NCI-H2171 (cell line): ENCODE measurements at places on chromosomes 3 and 15.

DNA sequence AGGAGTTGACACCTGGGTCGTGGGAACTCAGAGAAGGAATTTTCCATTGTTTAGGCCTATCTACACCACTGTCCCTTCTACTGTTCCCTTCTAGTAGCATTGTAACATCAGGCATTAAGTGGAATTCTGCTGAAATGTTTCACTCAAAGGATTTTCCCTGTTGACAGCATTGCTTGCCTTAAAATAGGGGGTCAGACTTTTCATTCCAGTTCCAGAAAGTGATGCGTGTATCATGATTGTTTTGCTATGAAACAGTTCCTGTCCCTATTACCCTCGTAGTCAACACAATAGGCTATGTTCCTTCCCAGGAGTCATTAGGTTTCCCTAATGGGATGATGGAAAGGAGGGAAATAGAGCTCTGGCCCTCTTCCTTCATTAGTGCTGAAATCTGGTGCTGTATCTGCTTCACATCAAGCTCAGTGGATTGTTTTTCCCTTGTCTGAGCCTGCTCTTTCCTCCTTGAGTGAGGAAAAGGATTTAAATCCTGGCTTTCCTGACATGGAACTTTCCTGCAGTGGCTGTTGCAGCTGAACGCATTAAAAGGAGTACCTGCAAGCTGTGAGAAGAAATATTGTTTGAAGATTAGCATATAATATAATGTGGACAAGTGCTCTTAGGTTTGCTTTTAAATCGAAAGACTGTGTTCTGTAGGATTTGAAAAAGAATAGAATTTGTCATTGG is 195.9 kb downstream of the KLHL25 start:
- no peak for DNase-seq

- DNase-seq: no peak
Observed at GRCh38 chr3:61460636-61461035, 100.7 kb upstream of the PTPRG start.

GRCh38 chr3:151630938-151631441 is 102.7 kb upstream of the AADACL2 start:
- DNase-seq: no peak

GRCh38 chr15:69031013-69032001 is 16.8 kb downstream of the NOX5 start:
- DNase-seq: no peak

DNA sequence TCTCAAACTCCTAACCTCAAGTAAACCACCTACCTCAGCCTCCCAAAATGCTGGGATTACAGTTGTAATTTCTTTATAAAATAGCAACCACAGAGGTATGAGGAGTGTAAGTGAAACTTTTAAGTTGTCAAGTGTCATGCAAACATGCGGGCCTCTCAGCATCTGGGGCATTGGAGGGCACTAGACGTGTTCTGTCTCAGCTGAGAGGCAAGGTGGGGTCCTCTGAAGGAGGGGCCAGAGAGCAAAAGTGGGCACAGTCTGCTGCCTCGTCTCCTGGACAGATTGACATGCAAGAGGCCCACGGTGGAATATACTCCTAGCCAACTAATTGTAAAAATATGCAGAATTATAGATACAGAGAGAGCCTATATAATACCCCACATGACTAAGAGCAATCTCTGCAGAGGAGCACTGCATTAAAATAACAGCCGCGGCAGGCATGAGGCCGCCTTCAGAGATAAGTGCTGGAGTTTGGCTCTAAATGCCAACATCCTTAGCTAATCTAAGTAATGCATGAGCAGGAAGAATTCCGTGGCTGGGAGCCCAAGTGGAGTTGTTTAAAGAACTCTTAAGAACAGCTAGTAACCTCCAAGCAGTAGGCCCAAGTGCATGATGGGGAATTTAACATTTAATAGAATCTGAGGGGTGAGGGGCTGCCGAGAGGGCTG is 87.8 kb upstream of the RNU6-1 start:
- no peak for DNase-seq

GRCh38 chr3:134249296-134249841 is 1.3 kb downstream of the RYK start:
- no peak for DNase-seq

DNA sequence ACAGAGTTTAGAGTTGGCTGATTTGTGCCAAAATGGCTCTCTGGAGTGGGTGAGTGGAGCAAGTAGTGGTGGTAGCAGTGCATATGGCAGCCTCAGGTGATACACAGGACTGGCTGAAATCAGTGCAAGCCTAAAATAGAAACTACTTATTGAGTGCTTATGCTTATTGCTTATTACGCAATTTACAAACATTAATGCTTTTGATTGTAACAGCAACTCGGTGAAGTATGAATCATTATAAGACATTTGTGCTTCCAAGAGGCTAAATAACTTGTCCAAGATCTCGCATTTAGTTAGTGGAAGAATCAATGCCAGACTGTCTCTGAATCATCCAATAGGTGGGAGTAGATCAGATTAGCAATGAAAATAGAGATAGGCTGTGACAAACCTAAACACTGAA is 353.8 kb downstream of the NAALADL2 start:
- no peak for DNase-seq

DNA sequence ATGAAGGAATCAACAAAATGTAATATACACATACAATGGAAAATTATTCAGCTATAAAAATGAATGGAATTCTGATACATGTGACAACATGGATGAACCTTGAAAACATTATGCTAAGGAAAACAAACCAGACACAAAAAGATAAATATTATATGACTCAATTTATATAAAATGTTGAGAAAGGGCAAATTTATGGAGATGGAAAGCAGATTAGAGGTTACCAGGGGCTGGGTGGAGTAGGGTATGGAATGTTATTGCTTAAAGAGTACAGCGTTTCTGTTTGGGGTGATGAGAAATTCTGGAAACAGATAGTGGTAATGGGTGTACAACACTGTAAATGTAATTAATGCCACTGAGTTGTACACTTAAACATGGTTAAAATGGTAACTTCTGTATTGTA is 50.9 kb downstream of the EMC4 start:
- no peak for DNase-seq

DNA sequence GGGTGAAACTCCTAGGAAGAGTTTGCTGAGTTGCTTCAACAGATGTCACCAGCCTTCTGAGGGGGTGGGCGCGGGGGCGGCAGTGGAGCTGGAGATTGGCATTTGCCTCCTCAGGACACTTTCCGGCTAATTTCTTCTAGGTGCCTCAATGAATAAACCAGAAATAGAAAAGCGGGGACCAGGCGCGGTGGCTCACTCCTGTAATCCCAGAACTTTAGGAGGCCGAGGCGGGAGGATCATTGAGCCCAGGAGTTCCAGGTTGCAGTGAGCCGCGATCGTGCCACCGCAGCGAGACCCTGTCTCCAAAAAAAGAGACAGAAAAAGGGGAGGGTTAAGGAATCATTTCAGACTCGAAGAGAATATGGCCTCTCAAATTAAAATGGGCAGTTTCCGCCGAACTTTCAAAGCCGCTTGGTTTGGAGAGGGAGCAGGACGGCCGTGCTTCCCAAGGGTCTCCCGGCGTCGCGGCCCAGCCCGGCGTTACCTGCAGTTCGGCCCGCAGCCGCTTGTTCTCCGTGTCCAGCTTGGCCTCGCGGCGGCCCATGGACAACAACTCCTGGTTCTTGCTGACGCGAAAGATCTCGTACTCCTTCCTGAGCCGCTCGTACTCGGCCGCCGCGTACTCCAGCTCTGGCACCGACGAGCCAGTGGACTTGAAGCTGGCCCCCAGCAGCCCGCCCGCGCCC is 587 bp downstream of the NPHP3 start:
- no peak for DNase-seq

DNA sequence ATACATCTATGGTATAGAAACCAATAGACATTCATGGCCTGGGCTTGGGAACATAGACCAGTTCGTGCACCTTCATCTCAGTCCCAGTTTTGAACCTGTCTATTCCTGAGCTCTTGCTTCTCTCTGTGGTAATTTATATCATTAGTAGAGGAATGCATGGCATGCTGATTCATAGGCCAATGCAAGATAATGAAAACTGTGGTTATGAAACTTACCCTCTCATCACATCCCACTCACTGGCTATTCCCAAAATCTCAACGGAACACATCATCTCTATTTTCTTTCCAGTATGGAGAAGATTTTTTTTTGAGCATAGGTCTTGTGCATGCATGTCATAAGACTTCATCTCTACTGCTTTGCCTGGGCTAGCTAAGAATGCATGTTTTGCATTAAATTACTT is 18.7 kb upstream of the P2RY12 start:
- no peak for DNase-seq

GRCh38 chr3:97488741-97489140 is 275.8 kb upstream of the ARL6 start:
- no peak for DNase-seq

DNA sequence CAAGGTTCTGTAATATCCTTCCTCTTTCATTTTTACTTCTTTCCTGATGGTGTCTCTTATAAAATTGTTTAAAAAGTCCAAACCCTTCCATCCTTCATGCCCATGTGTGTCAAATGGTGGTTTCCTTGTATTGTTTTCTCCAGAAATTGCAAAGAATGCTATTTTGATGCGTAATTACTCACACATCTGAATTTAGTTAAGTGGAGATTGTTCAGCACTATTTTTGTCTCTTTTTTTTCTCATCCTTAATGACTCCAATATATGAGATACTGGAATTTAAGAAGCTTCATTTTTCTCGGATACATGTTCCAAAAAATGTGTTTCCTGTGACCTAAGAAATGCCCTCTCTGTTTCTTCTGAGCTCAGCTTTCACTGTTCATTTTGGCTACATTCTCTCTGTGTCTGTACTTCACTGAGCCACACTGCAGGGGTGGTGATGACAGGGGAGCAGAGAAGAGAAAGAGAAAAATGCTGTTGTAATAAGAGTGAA is 799.8 kb downstream of the DIPK2A start:
- DNase-seq: no peak

GRCh38 chr15:48855501-48856440 is 22.2 kb upstream of the EID1 start:
- DNase-seq: no peak

DNA sequence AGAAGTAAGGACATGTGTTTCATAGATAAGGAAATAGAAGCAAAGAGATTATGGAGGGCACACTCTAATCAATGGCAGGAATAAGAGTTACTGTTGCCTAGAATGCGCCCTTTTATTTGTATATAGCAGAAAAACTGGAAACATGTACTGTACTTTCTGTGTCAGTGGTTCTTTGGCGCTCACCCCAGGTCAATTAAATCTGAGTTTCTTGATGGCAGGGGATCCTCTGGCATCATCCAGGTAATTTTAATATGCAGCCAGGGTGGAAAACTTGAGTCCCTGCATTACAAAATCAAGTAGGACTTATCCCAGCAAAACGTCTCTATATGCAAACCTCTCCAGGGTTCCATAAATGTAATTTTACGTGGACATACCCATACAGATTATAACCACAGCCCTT is 284.1 kb downstream of the IL5RA start:
- no peak for DNase-seq

DNA sequence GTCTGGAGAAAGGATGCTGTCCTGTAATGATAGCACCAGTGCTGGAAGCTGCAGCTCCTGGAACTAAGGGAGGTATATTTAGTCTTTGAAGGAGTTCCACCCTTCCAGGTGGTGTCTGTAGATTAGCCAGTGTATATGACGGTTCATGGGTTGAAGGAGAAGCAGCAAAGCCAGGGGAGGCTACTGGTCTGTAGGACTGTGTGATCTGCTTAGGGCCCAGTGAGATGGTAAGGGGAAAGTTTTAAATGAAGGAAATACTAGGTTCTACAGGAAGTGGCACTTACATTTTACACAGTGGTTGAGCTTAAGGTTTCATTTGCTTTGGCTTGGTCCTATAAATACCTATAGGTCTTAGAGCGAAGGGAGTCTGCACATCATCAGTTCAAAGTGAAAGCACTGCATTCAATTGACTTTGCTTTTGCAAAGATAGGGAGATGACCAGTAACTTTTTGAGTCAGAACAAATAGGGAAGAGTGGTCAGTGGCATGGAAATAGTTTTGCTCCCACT is 5.6 kb downstream of the SLC25A38 start:
- DNase-seq: no peak

DNA sequence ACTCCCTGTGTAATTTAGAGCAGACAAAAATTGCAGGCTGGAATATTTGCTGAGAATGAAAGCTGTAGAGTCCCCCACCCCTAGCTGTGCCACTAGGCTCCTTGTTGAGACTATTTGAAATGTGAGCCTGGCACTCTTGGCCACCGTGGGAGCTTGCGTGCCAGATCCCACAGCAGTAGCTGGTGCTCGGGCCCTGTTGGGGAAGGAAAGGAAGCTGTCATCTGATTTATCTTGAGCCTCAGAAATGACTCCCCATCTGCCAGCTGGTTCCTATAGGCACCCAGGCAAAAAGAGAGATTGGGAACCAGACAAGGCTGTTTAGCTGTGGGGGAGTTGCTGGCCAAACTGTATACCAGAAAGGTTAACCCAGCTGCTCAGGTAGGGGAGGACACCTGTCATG is 23.4 kb upstream of the CLEC3B start:
- DNase-seq: no peak

GRCh38 chr3:111284503-111285183 is 213.0 kb downstream of the NECTIN3 start:
- no peak for DNase-seq

DNA sequence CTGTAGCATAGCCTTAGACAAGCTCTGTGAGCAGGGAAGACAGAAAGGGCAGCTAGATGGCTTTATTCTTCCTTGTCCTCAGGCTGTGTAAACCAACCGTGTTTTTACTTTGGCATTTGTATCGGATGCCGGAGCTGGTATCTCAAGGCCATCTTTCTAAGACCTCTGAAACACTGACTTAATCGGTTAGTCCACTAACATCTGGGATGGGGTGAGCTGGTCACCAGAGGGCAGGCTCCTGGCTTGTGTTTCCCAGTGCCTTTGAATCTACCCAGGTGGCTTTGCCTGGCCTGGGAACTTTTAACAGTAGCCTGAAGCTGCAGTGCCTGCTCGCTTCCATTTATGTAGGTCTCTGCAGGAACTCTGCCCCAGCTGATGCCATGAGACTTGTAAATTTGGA is 252.7 kb downstream of the NR1D2 start:
- DNase-seq: no peak

DNA sequence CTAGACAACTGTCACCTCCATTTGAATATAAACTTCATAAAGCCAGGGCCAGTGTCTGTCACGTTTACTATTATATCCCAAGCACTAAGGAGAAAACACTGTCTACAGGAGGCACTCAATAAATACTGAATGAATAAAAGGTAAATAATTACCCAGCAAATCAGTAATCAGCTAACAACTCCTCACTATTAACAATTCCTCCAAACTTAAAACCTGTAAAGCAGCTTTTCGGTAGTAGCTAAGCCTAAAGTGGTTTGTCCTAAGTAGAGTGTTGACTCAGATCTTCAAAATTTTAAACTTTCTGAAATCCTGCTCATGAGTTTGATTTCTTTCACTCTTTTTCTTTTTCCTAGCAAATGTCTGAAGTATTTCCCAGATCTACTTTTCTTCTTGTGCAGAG is 39.9 kb downstream of the C3orf80 start:
- DNase-seq: no peak

- no peak for DNase-seq
Observed at GRCh38 chr3:166304584-166304983, 467.4 kb upstream of the BCHE start.

- DNase-seq: no peak
Observed at GRCh38 chr3:12054245-12054644, 50.1 kb downstream of the SYN2 start.

- no peak for DNase-seq
Observed at GRCh38 chr3:194757647-194758061, 72.0 kb downstream of the FAM43A start.

- no peak for DNase-seq
Observed at GRCh38 chr15:63900306-63900705, 66.6 kb upstream of the HERC1 start.

GRCh38 chr15:99445272-99445850 is 120.4 kb upstream of the MEF2A start:
- DNase-seq: no peak
